Fibroblast of upper back skin (primary cell): ENCODE measurements at places on chromosomes 3 and 15.

- no peak for DNase-seq
Measured at GRCh38 chr3:157529751-157530150, 26.5 kb upstream of the VEPH1 start.

- DNase-seq: no peak
Measured at GRCh38 chr3:55875113-55875512, 388.0 kb upstream of the WNT5A start.

GRCh38 chr3:189393598-189393997 lies 221.8 kb downstream of the TPRG1 start:
- peak; percentile 7 for DNase-seq

DNA sequence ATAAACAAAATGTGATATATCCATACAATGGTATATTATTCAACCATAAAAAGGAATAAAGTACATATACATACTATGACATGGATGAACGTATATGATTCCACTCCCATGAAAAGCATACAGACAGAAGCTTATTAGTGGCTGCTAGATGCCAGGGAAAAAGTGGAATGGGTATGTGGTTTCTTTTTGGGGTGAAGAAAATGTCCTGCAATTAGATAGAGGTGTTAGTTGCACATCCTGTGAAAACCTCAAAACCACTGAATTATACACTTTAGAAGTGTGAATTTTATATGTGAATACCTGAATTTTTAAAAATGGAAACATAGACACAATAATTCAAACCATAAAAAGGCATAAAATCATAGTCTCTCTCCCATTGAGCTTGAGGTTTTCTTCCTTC lies 11.2 kb downstream of the DENND6A start:
- no peak for DNase-seq

- no peak for DNase-seq
Measured at GRCh38 chr3:160381470-160381869, 17.6 kb downstream of the IFT80 start.

DNA sequence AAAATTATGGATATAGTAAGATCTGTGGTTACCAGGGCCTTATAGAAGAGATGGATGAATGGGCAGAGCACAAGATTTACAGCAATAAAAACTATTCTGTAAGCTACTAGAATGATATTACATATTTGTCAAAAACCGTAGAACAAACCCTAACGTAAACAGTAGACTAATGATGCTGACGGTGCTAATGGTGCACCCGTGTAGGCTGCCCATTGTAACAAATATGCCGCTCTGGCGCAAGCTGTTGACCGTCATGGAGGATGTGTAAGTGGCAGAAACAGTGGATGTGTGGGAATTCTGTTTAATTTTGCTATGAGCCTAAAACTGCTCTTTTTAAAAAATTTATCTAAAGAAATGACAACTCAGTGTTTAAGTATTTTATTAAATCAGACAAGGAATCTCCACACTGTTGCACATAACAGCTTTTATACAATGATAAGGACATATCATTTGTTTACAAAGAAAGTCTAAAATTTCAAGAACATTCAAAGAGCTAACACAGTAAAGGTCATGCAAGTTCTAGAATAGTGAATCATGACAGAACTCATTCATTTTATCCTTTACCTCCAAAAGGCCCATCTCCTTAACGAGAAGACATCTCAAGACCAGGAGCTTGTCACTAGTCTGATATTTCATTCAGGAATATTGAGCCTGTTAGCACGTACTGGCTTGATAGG lies 32.8 kb downstream of the TFRC start:
- DNase-seq: no peak

DNA sequence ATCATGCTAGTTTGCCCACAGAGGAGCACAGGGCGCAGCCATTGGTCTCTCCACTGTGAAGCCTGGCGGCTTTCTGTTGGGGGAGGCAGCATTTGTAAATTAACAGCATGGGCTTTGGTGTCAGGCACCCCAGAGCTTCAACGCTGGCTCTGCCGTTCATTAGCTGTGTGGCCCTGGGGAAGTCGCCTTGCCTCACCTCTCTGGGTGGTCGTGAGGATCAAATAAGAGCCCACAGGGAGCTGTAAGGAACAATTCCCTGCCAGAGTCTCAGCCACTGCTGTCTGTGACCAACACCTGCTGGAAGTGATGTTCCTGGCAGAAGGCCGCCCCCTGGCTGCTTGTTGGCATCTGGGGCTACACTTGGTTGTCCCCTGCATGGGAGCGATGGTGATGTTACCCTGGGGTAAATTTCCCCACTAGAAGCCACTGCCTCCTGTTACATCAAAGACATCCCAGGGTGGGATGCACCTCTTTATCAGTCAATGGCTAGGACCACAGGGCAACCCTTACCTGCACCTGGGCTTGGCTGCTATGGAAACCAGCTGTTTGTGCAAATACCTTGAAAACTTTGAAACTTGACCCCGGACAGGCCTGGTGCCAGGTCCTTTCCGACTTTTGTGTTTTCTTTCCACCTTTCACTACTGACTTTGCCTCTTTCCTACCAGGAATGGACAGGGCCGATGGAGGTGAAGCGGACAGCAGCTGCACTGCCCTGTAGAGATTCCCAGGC lies 36.9 kb downstream of the DNASE1L3 start:
- DNase-seq: no peak

DNA sequence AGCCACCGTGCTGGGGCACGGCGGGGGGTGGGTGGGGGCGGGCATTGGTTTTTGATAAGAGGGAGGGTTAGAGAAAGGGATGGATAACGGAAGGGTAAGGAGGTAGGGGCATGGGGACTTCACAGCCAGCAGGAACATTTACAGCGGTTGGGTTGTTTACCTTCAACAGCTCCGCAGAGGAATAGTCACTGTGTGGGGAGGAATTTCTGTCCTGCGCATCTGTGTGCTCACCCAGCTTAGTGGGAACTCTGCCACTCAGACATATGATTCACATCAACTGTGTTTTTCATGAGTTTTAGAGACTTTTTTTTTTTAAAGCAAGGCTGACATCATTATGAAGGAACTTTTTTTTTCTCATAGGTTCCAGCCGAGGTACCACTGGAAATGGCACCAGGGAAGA lies 19.6 kb downstream of the CHRD start:
- peak; percentile 95 for DNase-seq

GRCh38 chr3:132117642-132118041 lies 82.8 kb upstream of the CPNE4 start:
- DNase-seq: no peak

GRCh38 chr3:77599948-77600347 lies 560.0 kb downstream of the ROBO2 start:
- no peak for DNase-seq

DNA sequence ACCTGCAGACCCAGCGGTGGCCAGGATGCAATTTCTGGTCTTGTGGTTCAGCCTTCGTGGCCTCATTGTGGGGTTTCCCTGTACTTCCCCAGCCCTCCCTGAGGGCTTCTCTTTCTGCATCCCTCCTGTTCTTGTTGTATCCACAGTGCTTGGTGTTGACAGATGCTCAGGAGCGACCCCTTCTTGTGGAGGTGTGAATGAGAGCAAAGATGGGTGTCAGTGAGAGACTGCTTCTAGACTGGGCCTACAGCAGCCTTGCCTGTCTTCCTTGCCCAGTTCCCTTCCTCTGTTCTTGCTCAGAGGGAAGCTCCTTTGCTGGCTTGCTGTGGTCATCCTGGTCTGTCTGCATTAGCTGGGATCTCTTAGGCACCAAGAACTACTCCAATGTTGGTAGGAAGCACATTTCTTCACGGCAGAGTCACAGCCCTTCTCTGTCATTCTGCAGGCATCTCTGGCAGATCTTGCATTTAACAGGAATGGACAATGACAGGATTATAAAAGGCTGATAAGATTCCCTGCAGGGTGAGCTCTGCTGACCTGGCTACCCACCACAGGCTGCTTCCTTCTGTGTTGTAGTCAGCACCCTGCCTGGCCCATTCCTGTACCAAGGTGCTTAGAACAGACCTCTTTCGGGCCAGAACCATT lies 317.8 kb upstream of the C2CD4B start:
- peak; percentile 53 for DNase-seq

GRCh38 chr3:149596134-149596770 lies 61.6 kb downstream of the WWTR1 start:
- DNase-seq: peak; percentile 43

- no peak for DNase-seq
Measured at GRCh38 chr3:94362393-94362792, 299.5 kb downstream of the NSUN3 start.

DNA sequence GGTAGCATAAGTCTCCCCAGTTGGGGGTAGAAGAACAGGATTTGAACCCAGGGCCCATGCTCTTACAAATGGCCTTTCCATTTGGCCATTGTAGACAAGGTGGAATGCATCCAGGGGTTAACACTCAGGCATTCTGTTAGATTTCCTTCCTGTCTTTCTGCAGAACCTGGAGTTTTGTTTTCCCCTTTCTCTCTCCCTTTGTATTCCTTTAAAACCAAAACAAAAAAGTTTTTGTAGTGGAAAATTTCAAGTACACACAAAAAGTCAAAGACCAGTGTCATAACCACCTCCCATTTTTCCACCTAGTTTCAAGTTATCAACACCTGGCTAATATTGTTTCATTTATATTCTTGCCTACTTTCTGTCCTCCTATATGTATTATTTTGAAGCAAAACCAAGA lies 26.0 kb downstream of the FRMD4B start:
- DNase-seq: no peak

DNA sequence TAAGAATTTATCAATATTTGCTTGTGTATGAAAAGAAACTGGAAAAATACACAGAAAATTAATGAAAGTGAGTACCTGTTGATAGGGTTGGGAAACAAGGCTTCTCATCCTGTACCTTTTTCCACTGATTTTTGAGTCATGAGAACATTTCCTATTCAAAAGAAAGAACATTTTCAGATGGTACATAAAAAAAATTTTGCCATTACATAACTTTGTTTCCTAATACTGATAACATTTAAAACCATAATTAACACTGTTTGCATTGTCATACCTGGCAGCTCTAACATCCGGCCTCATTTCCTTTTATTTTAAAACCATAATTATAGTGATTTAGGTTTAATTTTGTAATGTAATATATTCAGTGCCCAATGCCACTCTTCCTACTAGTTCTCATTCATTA lies 11.7 kb downstream of the NKTR start:
- DNase-seq: no peak

GRCh38 chr3:99172736-99173657 lies 271.5 kb upstream of the DCBLD2 start:
- peak; percentile 83 for DNase-seq

DNA sequence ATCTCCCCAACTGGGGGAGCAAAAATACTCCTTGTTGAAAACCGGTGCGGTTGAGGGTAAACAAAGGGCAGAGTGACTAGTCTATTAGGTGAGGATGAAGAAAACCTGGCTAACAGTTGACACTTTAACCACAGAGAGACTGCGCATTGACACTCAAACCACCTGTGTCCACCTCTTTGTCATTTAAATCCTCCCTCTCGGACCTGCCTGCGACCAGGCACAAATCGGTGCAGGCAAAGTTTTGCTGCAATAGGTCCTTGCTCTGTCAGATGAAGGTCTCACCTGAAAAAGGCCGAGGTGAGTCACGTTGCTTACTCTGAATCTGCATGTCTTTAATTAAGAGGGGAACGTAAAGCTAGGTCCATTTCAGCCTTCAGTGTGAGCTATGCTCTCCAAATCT lies 494.1 kb upstream of the DPPA4 start:
- no peak for DNase-seq

DNA sequence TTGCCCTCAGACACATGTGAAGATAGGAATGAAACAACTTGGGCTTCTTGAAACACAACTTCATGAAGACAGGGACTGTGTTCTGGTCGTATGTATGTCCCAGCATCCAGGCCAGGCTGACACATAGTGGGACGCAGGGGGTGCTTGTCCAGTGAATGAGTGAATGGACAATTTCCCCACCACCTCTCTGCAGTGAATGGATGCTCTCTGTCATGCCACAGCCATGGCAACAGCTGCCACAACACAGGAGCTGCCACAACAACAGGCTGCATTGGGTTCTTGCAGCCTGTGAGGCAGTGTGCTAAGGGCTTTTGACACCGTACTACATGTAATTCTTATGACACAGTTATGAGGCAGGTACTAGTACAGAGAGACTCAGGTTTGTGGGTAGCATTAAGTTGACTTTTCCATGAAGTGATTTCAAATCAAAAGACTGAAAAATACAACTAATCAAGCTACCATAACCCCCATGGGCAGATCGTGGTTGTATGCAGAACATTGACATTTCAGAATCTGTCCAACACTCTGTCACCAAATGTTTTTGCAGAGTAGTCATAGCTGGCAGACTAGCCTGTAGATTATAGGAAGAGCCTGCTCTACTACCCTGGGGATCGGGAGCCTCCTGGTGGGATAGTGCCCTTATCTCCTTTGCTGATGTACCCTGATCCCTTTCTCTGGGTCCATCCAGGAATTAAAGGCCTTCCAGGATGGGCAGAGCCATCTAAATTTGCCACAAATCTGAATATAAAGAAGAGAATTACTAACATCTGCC lies 40.8 kb downstream of the CLSTN2 start:
- DNase-seq: no peak

- peak; percentile 68 for DNase-seq
Measured at GRCh38 chr3:150721285-150722130, 17.8 kb upstream of the ERICH6 start.
